ENCODE measurements at places on chromosomes 5 and 9.

GRCh38 chr5:60382716-60383115 lies 317.2 kb downstream of the DEPDC1B start:
- DNase-seq = no peak

GRCh38 chr9:138099803-138100598 lies 222.4 kb downstream of the CACNA1B start:
- no peak for DNase-seq

- no peak for DNase-seq
These were observed 23.8 kb downstream of the SVEP1 start for GRCh38 chr9:110555551-110556331.

DNA sequence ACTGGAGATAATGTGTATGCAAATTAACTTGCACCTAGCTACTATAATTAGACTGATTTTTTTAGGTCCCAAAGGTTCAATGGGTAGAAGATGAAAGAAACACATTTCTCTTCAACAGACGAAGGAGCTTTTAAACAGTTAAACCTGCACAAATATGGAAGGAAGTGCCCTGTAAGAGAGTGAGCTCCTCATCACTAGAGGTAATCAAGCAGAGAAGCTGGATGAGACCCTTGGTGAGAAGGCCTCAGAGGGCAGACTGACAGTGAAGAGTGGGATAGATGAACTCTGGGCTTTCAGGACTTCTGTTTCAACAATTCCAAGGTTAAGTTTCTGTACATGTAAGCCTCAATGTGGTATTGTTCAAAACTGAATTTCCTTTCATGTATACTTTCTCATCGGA lies 23.2 kb downstream of the PTPN3 start:
- no peak for DNase-seq

DNA sequence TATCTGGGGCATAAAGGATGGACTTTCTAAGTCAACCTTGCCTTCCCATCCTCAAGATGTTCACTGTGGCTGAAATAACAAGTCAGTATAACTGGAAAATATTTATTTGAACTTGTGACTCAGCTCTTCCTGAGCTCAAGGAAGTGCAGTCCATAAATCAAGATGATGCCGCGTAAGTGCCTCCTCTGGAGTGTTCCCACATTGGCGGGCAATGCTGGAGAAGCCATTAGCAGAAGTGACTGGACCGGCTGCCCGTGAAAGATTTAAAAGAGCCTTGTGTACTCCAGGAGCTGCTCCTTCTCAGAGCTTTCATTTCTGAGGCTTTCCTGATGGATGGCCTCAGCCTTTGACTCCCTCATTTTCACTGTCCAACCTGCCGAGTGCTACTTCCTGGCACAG lies 17.4 kb downstream of the TMOD1 start:
- DNase-seq = no peak

DNA sequence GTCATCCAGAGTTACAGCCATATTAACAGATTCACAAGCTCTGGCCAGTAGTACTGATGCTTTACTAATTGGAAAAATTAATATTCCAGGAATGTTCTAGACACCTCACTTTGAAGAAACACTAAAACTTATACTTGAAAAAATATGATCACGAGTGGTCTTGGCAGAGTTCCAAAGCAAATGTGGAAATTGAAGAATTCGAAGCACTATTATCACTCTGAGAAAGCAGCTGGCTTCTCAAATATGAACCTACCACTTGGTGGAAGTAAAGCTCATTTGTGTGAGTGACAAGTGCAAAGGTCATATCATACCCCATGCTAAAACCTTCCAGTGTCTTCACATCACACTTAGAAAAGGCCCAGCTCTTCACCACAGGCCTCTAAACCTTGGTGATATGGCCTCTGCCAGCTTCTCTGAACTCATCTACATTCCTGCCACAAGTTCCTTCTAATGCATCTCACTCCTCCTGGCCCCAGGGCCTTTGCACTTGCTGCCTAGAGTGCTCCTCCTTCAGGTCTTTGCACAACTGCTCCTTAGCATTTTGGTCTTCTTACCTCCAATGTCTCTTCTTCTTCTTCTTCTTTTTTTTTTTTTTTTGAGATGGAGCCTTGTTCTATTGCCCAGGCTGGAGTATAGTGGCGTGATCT lies 175.7 kb upstream of the SMIM23 start:
- no peak for DNase-seq

Data from stimulated activated CD8-positive, alpha-beta memory T cell treated with anti-CD3 and anti-CD28 coated beads, Interleukin-4, amount 100 ng/mL, for 4 hours (primary cell).